Progenitor cell of endocrine pancreas (in vitro differentiated cells): ENCODE measurements at places on chromosomes 16 and 17. TPM values are rescaled to one million over a fixed set of nuclear protein-coding genes. Genes with fewer than 3 reads are reported as not detected.

- H3K27ac ChIP-seq, result peak overlapping the region; percentile 87
- H3K4me1 ChIP-seq, result peaks cover 32% of the 10 kb centered on the region
- no peak for DNase-seq
Observed at GRCh38 chr16:30553393-30553899, 4.7 kb downstream of the ZNF764 start.

DNA sequence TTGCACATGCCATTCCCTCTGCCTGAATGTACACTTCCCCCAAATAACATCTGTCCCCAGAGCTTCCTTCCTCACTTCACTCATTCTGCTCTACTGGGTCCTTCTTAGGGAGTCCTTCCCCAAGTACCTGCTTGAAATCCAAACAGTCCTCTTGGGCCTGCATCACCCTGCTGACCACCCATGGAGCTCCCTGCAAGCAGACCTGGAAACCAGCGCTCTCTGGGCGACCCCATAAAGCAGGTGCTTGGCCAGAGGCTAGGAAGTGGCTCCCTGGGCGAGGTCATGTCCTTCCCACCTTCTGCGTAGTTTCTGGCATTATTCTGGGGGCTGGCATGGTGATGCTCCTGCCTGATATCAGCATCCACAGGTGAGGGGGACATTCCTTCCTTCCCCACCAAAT is 12.2 kb upstream of the NTN1 start:
- H3K4me3 ChIP-seq, result no peak overlapping the region
- no peaks in the 10 kb centered on the region for H3K36me3 ChIP-seq
- H3K4me1 ChIP-seq, result no peaks in the 10 kb centered on the region
- no peak overlapping the region for H3K27ac ChIP-seq
- no peak for DNase-seq
- H3K27me3 ChIP-seq, result peaks cover 92% of the 10 kb centered on the region

GRCh38 chr17:53353919-53354351 is 468.8 kb upstream of the KIF2B start:
- H3K27me3 ChIP-seq, result no peaks in the 10 kb centered on the region
- DNase-seq, result no peak
- no peaks in the 10 kb centered on the region for H3K4me1 ChIP-seq
- H3K36me3 ChIP-seq, result no peaks in the 10 kb centered on the region

DNA sequence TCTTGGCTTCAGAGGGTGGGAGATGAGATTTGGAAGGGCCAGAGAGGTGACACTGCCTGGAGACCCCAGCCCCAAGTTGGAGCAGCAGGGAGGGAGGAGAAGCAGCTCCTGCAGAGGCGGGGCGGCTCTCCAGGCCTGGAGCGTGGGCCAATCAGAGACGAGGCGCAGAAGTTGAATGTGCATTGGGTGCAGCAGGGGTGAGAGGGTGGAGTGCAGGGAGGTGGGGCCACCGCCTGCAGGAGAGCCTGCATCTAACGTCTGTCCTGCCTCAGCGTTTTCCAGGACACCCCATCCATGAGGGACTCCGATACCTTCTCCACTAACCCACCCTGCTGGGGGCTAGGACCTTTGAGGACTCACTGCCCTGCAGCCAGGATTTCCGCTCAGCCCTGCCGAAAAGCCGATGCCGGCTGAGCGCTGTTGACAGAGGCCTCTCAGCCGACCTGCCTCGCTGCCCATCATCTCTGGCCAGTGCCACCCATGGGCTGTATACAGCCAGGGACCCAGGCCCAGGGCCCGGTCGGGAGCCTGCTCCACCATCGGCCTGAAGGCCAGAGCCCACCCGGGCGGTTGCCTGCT is 146.2 kb downstream of the ENGASE start:
- peaks cover 58% of the 10 kb centered on the region for H3K27me3 ChIP-seq
- H3K36me3 ChIP-seq, result no peaks in the 10 kb centered on the region
- no peak for DNase-seq

DNA sequence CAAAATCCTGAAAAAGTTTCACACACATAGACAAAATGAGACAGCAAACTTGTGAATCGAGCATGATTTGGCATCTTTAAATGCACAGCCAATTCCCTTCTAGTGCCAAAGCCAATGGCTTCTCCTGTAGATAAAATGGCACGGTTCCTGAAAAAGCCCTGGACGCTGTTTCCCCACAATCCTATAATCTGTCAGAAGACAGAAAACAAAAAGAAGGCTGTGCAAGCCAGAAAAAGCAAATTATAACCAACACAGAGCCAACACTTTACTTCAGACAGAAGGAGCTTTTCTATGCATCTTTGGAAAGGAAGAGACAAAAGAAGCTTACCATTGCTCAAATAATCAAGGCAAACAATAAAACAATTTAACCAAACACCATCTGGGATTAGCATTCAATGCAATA is 23.8 kb downstream of the FAM222B start:
- no peak overlapping the region for H3K4me3 ChIP-seq
- H3K27me3 ChIP-seq, result no peaks in the 10 kb centered on the region
- DNase-seq, result no peak
- no peaks in the 10 kb centered on the region for H3K36me3 ChIP-seq
- H3K27ac ChIP-seq, result peak overlapping the region; percentile 35

- peak overlapping the region; percentile 85 for H3K4me3 ChIP-seq
- H3K27ac ChIP-seq, result peak overlapping the region; percentile 96
- H3K36me3 ChIP-seq, result no peaks in the 10 kb centered on the region
- H3K27me3 ChIP-seq, result no peaks in the 10 kb centered on the region
- DNase-seq, result no peak
Observed at GRCh38 chr16:48244863-48245195, 729 bp downstream of the LONP2 start.

- no peaks in the 10 kb centered on the region for H3K27me3 ChIP-seq
- H3K4me3 ChIP-seq, result no peak overlapping the region
- no peak overlapping the region for H3K27ac ChIP-seq
- H3K4me1 ChIP-seq, result peaks cover 23% of the 10 kb centered on the region
- no peak for DNase-seq
Observed at GRCh38 chr17:15012351-15012980, 252.7 kb downstream of the PMP22 start.

DNA sequence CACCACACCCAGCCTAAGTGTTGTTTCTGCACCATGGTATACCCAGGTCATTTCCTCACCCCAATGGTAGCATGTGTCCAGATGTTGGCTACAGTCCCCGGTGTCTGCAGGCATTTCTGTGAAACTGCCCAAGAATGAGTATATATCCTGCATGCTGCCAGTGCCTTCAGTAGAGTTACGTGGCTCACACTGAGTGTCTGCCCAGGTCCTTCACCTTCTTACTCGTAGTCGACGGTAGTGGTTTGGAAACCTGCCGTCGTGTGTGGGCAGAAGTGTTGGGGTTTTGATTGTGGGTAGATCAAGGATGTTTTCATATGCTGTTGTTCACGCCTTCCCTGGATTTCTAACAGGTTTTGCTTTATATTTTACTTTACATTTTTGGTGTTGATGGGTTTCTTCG is 16.8 kb downstream of the TCF25 start:
- no peak overlapping the region for H3K27ac ChIP-seq
- no peaks in the 10 kb centered on the region for H3K27me3 ChIP-seq
- no peaks in the 10 kb centered on the region for H3K4me1 ChIP-seq
- H3K4me3 ChIP-seq, result no peak overlapping the region
- DNase-seq, result no peak

GRCh38 chr17:34414339-34414738 is 51.3 kb upstream of the CCL1 start:
- DNase-seq, result no peak
- no peaks in the 10 kb centered on the region for H3K4me1 ChIP-seq
- H3K27ac ChIP-seq, result no peak overlapping the region
- H3K4me3 ChIP-seq, result no peak overlapping the region
- H3K36me3 ChIP-seq, result no peaks in the 10 kb centered on the region

DNA sequence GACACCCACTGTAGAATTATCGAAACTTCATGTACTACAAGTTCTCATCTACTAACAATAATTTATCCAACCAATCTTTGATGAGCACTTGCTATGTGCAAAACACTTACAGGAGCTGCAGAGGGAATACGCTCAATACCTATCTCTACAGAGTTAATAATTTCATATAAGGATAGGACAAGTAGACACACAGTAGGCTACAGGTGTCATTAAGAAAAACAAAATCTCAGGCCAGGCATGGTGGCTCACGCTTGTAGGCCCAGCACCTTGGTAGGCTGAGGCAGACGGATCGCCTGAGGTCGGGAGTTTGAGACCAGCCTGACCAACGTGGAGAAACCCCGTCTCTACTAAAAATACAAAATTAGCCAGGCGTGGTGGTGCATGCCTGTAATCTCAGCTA is 91.3 kb upstream of the PLEKHM1 start:
- no peak for DNase-seq
- H3K4me3 ChIP-seq, result no peak overlapping the region
- peaks cover 2% of the 10 kb centered on the region for H3K36me3 ChIP-seq
- H3K4me1 ChIP-seq, result peaks cover 28% of the 10 kb centered on the region
- peaks cover 3% of the 10 kb centered on the region for H3K27me3 ChIP-seq

DNA sequence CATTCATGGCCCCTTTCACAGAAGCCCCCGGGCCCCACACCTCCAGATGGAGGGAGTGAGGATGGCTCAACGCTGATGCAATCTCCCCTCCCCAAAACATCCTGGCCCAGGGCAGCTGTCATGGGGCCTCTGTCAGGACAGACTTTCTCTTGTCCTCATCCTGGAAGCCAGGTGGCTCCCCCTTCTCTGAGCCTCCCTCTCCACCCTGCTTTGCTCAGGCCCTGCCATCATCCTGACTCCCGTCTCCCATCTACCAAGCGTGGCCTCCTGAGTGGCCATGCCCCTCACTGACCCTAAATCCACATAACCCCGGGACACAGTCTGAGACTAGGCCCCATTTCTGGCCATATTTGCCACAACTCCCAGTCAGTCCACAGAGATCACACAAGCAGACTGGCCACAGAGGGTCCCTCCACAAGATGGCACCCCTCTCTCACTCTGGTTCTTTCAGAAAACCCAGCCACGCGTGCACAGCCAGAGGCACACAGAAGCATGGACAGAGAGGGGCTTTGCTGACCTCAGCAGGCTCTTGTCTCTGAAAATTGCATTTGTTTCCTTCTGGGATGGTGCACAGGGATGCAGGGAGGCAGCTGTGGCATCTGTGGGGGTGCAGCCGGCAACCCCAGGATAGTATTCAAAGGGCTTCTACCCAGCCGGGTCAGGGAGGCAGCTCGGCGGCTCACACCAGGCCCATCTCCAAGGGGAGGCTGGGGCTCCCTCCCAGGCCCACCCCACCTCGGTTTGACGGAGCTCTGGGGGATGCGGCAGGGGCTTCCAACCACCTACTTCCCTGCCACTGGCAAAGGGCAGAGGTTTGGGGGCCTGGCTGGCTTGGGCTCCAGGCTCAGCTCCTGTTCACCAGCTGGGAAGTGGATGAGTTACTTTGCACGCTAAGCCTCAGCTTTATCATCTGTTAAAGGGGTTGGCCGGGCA is 16.9 kb downstream of the DOC2B start:
- no peaks in the 10 kb centered on the region for H3K4me1 ChIP-seq
- H3K27me3 ChIP-seq, result peaks cover 7% of the 10 kb centered on the region
- DNase-seq, result no peak

- H3K4me1 ChIP-seq, result peaks cover 14% of the 10 kb centered on the region
- no peaks in the 10 kb centered on the region for H3K36me3 ChIP-seq
- no peak overlapping the region for H3K27ac ChIP-seq
- H3K27me3 ChIP-seq, result peaks cover 34% of the 10 kb centered on the region
- H3K4me3 ChIP-seq, result no peak overlapping the region
Observed at GRCh38 chr17:50060951-50061712, 5.2 kb downstream of the ITGA3 start.

GRCh38 chr16:68236826-68237242 is 907 bp upstream of the ESRP2 start:
- H3K36me3 ChIP-seq, result peaks cover 9% of the 10 kb centered on the region
- no peaks in the 10 kb centered on the region for H3K27me3 ChIP-seq
- H3K27ac ChIP-seq, result peak overlapping the region; percentile 98

GRCh38 chr16:58157951-58158540 is 28.9 kb upstream of the CFAP20 start:
- peaks cover 9% of the 10 kb centered on the region for H3K36me3 ChIP-seq
- H3K4me1 ChIP-seq, result no peaks in the 10 kb centered on the region
- H3K27ac ChIP-seq, result no peak overlapping the region

- H3K36me3 ChIP-seq, result no peaks in the 10 kb centered on the region
- H3K27me3 ChIP-seq, result peaks cover 23% of the 10 kb centered on the region
- H3K27ac ChIP-seq, result no peak overlapping the region
- H3K4me1 ChIP-seq, result no peaks in the 10 kb centered on the region
- no peak overlapping the region for H3K4me3 ChIP-seq
Observed at GRCh38 chr17:17406225-17406624, 70.6 kb upstream of the MED9 start.

DNA sequence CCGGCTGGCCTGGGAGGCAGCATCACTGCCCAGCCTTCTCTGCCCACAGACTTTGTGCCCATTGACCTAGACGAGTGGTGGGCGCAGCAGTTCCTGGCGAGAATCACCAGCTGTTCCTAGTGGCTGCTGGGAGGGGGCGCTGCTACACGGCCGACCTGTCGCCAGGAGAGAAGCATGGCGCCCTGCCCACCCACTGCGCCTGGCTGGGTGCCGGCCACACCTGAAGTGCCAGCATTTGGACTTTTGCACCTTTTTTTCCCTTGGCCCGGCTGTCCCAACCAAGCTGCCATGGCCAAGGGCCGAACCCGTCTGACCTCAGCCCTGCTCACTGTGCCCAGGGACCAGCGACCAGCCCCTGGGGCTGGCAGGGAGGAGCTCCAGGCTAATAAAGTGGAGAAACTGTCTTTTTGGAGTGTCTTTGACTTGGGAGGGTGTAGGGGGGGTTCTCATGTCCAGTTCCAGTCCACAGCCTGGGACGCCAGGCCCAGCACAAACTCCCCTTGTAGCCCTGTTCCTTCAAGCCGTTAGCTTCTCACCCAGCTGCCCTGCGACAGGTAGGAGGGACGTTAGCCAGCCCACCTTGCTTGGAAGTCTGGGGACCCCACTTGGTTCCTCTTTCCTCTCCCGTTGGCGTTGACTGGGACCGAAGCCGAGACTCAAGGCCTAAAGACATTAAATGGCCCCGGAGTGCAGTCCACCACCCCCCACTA is 939 bp upstream of the WDR90 start:
- peaks cover 2% of the 10 kb centered on the region for H3K36me3 ChIP-seq
- no peaks in the 10 kb centered on the region for H3K27me3 ChIP-seq
- H3K4me3 ChIP-seq, result peak overlapping the region; percentile 73
- DNase-seq, result no peak
- peaks cover 4% of the 10 kb centered on the region for H3K4me1 ChIP-seq

- no peak overlapping the region for H3K27ac ChIP-seq
- H3K36me3 ChIP-seq, result no peaks in the 10 kb centered on the region
- no peak overlapping the region for H3K4me3 ChIP-seq
- peaks cover 76% of the 10 kb centered on the region for H3K27me3 ChIP-seq
- no peak for DNase-seq
Observed at GRCh38 chr16:23924128-23924527, 88.3 kb downstream of the PRKCB start.

DNA sequence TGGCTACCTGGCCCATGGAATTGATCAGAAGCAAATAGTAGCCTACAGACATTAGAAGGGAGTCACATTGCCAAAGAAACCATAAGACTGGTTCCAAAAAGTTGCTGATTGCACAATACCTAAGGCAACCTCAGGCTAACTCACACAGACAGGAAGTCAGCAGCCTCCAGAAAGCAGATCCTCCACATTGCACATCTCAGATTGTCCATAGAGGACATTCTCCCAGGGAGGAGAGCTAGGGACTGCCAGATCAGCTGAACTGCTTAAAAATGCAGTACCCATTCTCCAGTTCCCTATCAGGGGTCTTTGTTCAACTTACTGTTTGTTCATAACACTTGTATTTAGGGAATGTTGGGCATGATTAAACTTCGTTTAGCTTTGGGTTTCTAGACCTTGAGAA is 4.2 kb downstream of the CCL3 start:
- H3K27me3 ChIP-seq, result peaks cover 7% of the 10 kb centered on the region
- no peak overlapping the region for H3K27ac ChIP-seq
- H3K4me3 ChIP-seq, result no peak overlapping the region
- H3K36me3 ChIP-seq, result no peaks in the 10 kb centered on the region
- H3K4me1 ChIP-seq, result peaks cover 27% of the 10 kb centered on the region

ACSM2A gene
- total RNA-seq, result not detected in 2 replicates

ZPBP2 gene
- total RNA-seq, result not detected in 2 replicates

NOXO1 gene
- 0.93 and 1.5 TPM in 2 replicates for total RNA-seq

PRAC2 gene
- not detected in 2 replicates for total RNA-seq

CNGB1 gene
- total RNA-seq, result not detected in 2 replicates
